ENCODE measurements at places on chromosomes 16 and 17.

DNA sequence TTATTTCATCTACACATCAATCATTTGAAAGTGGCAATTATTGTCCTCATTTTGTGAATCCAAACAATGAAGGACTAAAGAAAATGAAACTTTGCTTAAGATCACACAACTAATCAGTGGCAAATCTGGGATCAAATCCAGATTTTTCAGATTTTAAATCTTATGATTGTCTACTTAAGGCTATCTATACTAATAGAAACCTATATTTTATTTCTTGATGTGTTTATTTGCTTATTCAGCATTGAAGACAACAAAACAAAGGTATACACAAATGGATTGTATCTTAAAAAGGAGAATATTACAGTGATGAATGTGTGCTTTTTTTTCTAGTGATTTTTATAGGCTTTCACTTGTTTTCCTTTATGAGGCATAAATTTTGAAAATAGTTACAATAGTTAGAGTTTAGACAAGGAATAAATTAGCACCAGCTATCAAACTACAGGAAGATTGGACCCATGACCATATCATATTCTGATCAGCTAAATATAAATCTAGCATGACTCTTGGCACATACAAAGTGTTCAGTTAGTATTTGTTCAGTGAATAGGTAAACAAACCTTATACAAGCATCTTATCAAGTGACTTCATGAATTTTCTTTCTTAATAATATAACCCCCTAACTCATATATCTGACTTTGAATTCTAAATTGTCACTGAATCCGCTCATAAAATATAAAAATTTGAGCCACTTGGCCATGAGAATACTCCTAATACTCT lies 20.5 kb downstream of the VMP1 start:
- H3K27me3 ChIP-seq = no peaks in the 10 kb centered on the region
- H3K4me3 ChIP-seq = no peak overlapping the region
- DNase-seq = no peak
- no peaks in the 10 kb centered on the region for H3K4me1 ChIP-seq
- H3K27ac ChIP-seq = no peak overlapping the region

DNA sequence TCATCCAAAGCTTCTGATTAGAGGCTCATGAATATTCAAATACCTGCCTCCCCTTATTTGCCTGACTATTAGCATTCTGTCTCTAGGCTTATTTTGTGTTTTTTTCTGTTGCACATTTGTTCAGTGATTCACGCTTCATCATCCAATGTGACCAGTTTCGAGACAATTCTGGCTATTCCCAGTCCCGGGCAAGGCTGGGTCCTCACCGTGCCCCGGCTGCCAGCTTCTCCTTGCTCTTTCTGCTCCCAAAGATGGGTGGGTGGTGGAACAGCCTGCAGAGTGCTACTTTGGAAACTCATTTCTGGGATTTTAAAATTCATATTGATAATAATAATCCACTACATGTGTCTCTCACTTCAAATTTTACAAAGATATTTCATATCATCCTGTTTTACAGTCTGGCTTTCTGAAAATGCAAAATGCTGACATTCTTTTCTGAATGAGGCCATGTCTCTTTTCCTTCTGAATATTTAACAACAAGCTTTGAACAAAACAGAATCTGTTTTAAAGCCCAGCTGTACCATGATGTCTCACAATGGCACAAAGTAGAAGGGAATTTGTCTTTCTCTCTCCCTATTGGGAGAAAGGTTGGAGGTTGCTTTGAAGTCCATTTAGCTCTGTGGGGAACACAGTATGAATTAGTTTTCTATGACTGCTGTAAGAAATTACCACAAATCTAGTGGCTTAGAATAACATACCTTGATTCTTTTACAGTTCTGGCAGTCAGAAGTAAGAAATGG lies 116.9 kb upstream of the CDH13 start:
- H3K27me3 ChIP-seq = no peaks in the 10 kb centered on the region
- DNase-seq = no peak
- no peaks in the 10 kb centered on the region for H3K4me1 ChIP-seq
- no peak overlapping the region for H3K27ac ChIP-seq
- H3K4me3 ChIP-seq = no peak overlapping the region

DNA sequence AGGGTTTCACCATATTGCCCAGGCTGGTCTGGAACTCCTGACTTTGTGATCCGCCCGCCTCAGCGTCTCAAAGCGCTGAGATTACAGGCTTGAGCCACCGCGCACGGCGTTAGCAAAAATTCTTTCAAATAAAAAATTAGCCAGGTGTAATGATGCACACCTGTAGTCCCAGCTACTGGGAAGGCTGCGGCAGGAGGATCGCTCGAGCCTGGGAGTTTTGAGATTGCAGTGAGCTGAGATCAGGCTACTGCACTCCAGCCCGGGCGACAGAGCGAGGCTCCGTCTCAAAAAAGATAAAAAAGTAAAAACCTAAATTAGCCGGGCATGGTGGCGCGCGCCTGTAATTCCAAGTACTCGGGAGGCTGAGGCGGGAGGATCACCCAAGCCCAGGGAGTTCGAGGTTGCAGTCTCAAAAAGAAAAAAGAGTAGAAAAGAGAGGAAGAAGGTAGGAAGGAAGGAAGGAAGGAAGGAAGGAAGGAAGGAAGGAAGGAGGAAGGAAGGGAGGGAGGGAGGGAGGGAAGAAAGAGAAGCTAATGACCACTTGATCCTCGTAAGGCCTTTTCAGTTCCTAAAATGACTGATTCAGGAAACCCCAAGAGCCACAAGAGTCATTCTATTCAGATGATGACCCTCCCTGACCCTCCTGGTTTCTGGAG lies 59.2 kb downstream of the SRL start:
- H3K27me3 ChIP-seq = no peaks in the 10 kb centered on the region
- H3K27ac ChIP-seq = no peak overlapping the region
- peak overlapping the region; percentile 83 for H3K4me3 ChIP-seq
- H3K4me1 ChIP-seq = no peaks in the 10 kb centered on the region
- no peaks in the 10 kb centered on the region for H3K36me3 ChIP-seq
- DNase-seq = no peak

DNA sequence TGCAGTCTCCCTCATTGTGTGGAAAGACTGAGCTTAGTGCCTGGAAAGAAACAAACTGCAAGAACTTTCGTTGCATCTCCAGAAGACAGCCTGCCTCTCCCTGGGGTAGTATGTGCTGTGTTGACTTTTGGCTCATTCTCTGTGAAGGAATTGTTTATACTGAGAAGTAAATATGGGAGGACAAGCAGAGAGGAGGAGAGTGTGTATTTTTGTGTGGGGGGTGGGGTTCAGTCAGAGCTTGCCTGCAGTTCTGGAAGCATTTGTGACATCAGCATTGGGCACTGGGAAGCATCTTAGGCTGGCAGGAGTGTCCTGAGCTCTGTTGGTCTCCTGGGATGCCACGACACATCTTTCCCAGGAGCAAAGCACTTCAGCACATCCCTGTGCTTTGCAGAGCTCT lies 147.9 kb downstream of the HS3ST3B1 start:
- DNase-seq = no peak
- no peaks in the 10 kb centered on the region for H3K4me1 ChIP-seq
- no peaks in the 10 kb centered on the region for H3K27me3 ChIP-seq
- no peak overlapping the region for H3K4me3 ChIP-seq
- no peak overlapping the region for H3K27ac ChIP-seq

GRCh38 chr17:75778861-75779249 lies 5.8 kb upstream of the UNK start:
- H3K27ac ChIP-seq = peak overlapping the region; percentile 99
- no peaks in the 10 kb centered on the region for H3K27me3 ChIP-seq
- peaks cover 26% of the 10 kb centered on the region for H3K36me3 ChIP-seq
- peak overlapping the region; percentile 91 for H3K4me3 ChIP-seq
- peak; percentile 70 for DNase-seq

- peak; percentile 30 for DNase-seq
- peak overlapping the region; percentile 94 for H3K27ac ChIP-seq
- peaks cover 44% of the 10 kb centered on the region for H3K4me1 ChIP-seq
- peak overlapping the region; percentile 86 for H3K4me3 ChIP-seq
- peaks cover 3% of the 10 kb centered on the region for H3K36me3 ChIP-seq
- no peaks in the 10 kb centered on the region for H3K27me3 ChIP-seq
These were observed 526 bp downstream of the ZZEF1 start for GRCh38 chr17:4142107-4142900.

DNA sequence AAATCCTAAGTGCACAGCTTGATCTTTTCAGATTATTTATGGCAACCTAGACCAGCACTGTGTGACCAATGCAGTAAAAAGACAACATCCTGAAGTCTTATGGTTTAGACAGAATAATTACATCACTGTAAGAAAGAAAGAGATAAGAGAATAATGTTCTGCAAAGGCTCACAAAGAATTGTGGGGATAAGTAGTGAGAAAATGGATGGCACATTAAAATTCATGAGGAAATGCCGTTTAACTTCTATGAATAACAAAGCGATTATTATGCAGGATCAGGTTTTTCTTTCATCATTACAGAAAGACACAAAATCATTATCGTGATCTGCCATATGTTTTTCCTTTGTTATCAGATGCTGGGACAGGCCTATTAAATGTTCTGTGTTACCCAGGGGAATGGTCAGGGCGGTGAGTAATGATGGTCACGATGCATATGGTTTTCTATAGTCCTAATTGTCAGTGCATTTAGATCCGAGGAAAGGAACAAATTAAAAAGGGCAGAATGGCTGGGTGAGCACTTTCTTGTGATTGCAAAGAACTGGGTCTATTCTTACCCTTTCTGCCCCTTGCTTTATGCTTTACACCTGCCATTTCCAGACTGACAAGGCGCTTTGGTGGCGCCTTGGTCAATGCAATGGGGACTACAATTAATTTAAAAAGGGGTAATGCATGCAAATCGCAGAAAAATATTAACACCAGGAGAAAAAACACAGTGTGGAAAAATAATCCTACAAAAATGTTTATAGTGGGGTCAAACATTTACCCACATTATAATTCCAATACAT lies 18.1 kb upstream of the DHX40 start:
- H3K36me3 ChIP-seq = no peaks in the 10 kb centered on the region
- H3K27me3 ChIP-seq = no peaks in the 10 kb centered on the region
- DNase-seq = no peak
- no peaks in the 10 kb centered on the region for H3K4me1 ChIP-seq

DNA sequence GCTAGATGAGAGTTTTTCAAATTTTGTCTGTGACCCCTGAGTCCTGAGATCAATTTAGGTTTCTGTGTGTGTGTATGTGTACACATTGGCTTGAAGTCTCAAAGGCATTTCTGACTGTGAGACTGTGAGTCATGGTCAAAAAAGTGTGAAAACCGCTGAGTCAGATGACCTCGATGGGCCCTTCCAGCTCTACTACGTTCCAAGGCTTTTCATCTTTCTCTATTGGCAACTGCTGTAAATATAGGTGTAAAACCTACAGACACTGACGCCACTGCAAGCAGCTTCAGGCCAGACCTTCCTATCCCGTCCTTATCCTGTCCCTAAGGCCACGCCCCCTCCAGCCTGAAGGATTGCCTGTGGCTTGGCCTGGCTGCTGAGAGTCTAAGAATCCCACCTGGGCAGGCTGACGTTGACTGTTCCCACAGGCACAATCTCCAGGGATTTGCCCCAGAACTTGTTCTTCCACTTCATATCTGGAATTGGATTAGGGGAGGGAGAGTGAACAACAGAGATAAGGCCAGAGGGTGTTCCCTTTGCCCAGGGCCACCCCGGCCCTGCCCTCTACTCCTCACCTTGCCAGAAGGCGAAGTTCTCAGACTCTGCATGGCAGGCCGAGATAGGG lies 11.3 kb downstream of the OSBPL7 start:
- peaks cover 71% of the 10 kb centered on the region for H3K36me3 ChIP-seq
- no peak overlapping the region for H3K27ac ChIP-seq
- DNase-seq = no peak
- H3K27me3 ChIP-seq = no peaks in the 10 kb centered on the region

- H3K27me3 ChIP-seq = no peaks in the 10 kb centered on the region
- H3K4me3 ChIP-seq = peak within 1 kb of the TSS; percentile 92
- peaks cover 22% of the 10 kb centered on the region for H3K36me3 ChIP-seq
These were observed at the start of gene MAPK7 for GRCh38 chr17:19378416-19379360. Gene MAPK7, plus strand, starts transcription at chr17:19378498. Its CDS starts 403 bp downstream, at chr17:19378901.

- H3K27ac ChIP-seq = peak overlapping the region; percentile 74
- DNase-seq = no peak
- peaks cover 16% of the 10 kb centered on the region for H3K4me1 ChIP-seq
- no peaks in the 10 kb centered on the region for H3K36me3 ChIP-seq
- no peaks in the 10 kb centered on the region for H3K27me3 ChIP-seq
These were observed 1.4 kb downstream of the MMD start for GRCh38 chr17:55420067-55420775.

GRCh38 chr17:81455387-81455786 lies 57.2 kb downstream of the ACTG1 start:
- peaks cover 13% of the 10 kb centered on the region for H3K4me1 ChIP-seq
- no peak overlapping the region for H3K27ac ChIP-seq
- H3K36me3 ChIP-seq = no peaks in the 10 kb centered on the region
- H3K4me3 ChIP-seq = no peak overlapping the region
- no peak for DNase-seq
- no peaks in the 10 kb centered on the region for H3K27me3 ChIP-seq

- H3K4me1 ChIP-seq = no peaks in the 10 kb centered on the region
- no peaks in the 10 kb centered on the region for H3K36me3 ChIP-seq
- no peaks in the 10 kb centered on the region for H3K27me3 ChIP-seq
- no peak overlapping the region for H3K4me3 ChIP-seq
These were observed 18.1 kb upstream of the ABCA8 start for GRCh38 chr17:68973098-68973846.

GRCh38 chr17:33322063-33322462 lies 29.0 kb upstream of the ASIC2 start:
- no peak for DNase-seq
- H3K4me3 ChIP-seq = no peak overlapping the region
- H3K27ac ChIP-seq = no peak overlapping the region
- no peaks in the 10 kb centered on the region for H3K4me1 ChIP-seq
- H3K27me3 ChIP-seq = no peaks in the 10 kb centered on the region

- H3K4me3 ChIP-seq = no peak overlapping the region
- peak; percentile 19 for DNase-seq
- H3K27ac ChIP-seq = peak overlapping the region; percentile 85
- no peaks in the 10 kb centered on the region for H3K27me3 ChIP-seq
These were observed 101.6 kb downstream of the RAB11FIP4 start for GRCh38 chr17:31492880-31493655.

GRCh38 chr17:34413443-34414119 lies 50.5 kb upstream of the CCL1 start:
- H3K4me1 ChIP-seq = no peaks in the 10 kb centered on the region
- H3K36me3 ChIP-seq = no peaks in the 10 kb centered on the region
- no peak for DNase-seq
- H3K27me3 ChIP-seq = no peaks in the 10 kb centered on the region
- no peak overlapping the region for H3K27ac ChIP-seq

- no peaks in the 10 kb centered on the region for H3K27me3 ChIP-seq
- peaks cover 50% of the 10 kb centered on the region for H3K4me1 ChIP-seq
These were observed 6.2 kb downstream of the SBK1 start for GRCh38 chr16:28298511-28298878.

- H3K27me3 ChIP-seq = no peaks in the 10 kb centered on the region
- H3K27ac ChIP-seq = peak overlapping the region; percentile 95
- peak overlapping the region; percentile 94 for H3K4me3 ChIP-seq
- peaks cover 21% of the 10 kb centered on the region for H3K4me1 ChIP-seq
- no peak for DNase-seq
- no peaks in the 10 kb centered on the region for H3K36me3 ChIP-seq
These were observed 767 bp downstream of the RPS6KB1 start for GRCh38 chr17:59893676-59894100.

DNA sequence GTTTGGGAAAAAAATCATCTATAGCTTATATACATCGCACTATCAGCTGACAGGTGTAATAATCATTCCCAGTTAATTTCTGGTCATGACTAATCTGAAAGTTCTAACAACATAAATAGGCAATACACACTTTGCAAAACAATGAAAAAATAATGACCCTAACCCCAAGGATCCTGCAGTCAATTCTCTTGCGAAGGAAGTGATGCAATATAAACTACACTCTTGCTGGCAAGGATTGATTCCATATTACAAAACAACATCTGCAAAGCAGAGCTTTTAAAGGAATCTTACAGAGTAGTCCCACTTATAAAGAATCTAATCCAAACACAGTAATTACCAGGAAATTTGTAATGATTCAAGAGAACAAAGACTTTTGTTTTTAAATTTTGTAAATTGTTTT lies 73.4 kb downstream of the MYO1D start:
- no peaks in the 10 kb centered on the region for H3K36me3 ChIP-seq
- no peaks in the 10 kb centered on the region for H3K4me1 ChIP-seq
- no peak overlapping the region for H3K27ac ChIP-seq
- no peak overlapping the region for H3K4me3 ChIP-seq
- H3K27me3 ChIP-seq = no peaks in the 10 kb centered on the region

Data from effector memory CD4-positive, alpha-beta T cell (primary cell).